NCI-H1417 treated with DMSO at 0.1 percent for 48 hours (cell line): ENCODE measurements at places on chromosomes 4 and X.

DNA sequence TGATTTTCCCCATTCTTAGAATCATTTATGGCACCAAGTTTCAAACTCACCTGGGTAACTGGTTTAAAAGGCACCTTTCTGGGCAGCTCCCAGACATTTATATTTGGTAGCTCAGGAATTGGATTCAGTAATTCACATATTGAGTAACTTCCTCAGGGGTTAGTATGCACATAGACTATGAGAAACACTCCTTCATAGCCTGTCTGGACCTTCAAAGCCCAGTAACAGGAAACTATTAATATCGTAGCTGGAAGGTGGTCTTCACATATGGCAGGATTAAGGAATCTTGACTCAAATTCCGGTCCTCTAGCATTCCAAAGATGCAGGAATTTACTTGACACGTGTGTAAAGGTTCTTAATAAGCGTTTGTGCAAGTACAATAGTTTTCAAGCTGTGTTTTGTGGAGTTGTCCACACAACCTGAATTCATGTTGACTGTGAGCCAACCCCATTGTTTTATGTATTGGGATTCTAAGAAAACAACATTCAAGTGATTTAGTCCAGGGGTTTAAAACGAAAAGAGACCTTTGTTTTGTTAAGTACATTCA lies 78.4 kb downstream of the PLS3 start:
- DNase-seq, result no peak

DNA sequence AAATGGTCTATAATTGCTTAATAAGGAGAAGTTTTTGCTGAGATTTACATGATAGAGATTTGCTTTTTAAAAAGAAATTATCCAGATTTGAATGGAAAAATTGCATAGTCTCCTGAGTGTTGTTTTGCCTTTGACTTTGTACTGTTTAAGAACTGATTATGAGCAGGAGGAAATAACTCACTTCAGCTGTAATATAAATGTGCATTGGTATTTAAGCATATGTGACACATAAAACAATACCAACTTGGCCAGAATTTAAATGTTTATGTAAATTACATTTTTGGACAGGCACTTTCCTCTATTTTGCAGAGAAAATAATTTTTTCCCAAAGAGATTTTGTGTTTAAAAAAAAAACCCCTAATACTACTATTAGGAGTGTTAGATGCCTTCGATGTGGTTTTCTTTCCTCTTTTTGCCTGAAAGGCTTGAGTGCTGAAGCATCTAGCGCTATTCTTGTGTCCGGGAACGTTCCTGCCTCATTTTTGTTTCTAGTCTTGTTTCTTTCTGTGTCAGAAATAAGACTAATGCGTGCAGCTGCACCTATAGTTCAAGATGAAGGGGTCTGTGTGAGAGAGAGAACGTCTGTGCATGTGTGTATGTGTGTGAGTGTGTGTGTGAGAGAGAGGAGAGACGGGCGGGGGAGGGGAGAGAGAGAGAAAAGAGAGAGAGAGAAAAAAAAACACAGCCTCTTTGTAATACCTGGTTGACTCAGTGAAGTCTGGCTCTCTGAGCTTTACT lies 60.8 kb downstream of the TBL1X start:
- DNase-seq, result no peak

DNA sequence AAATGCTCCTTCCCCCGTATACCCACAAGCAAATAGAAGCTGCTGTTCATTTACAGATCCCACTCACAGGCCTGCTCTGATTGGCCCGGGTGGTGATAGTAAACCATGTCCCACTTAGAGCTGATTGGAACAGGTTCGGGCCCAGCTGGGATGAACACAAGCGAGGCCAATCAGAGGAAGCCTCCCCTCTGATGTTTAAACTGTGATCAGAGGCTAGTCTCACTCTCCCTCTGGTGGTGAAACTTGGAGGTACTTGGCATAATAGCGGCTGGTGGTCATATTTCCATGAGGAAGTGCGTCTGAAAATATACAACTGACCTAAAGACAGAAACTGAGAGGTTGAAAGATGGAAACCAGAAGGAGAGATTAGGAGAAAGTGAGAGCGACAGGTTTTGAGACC lies 51.5 kb upstream of the TRPC3 start:
- no peak for DNase-seq

GRCh38 chr4:67566335-67566734 lies 7.8 kb downstream of the STAP1 start:
- DNase-seq, result no peak

DNA sequence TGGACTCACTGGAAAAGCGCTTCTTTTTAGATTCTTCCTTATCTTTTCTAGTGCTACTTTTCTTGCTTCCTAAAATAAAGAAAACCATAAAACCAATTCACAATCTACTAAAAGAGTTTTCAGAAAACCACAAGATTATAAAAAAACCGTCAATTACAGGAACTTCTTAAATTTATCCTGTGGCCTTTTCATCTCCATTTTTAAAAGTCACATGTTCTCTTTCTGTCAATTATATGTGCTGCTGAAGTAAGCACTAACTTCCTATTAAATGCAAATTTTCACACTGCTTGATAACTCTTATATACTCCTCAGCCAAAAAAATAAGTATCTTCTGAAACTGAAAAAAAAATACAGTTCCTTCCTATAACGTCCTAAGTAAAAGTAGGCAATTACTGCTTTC lies 32.8 kb downstream of the CENPC start:
- DNase-seq, result no peak
